Daoy (cell line): ENCODE measurements at places on chromosomes 13 and 19. TPM values are rescaled to one million over a fixed set of nuclear protein-coding genes. Genes with fewer than 3 reads are reported as not detected.

Gene KIR3DL3
- total RNA-seq = not detected in 2 replicates

Gene KLHL1
- not detected in 2 replicates for total RNA-seq

Gene FGF22
- total RNA-seq = not detected in 2 replicates

Gene ACP7
- total RNA-seq = 0.57 TPM in 1 of 2 replicates, not detected in the other

Gene SMIM24
- not detected in 2 replicates for total RNA-seq

Gene TRPM4
- total RNA-seq = 2.1 and 31.7 TPM in 2 replicates

Gene PLPP2
- 42.7 and 54.6 TPM in 2 replicates for total RNA-seq

Gene PLIN4
- total RNA-seq = 0.57 and 0.69 TPM in 2 replicates

Gene RLN3
- total RNA-seq = not detected in 2 replicates

Gene NDUFB7
- 388 and 435 TPM in 2 replicates for total RNA-seq

Gene SPTBN4
- 0.15 and 1.5 TPM in 2 replicates for total RNA-seq

Gene CYP4F11
- 0.29 and 1.0 TPM in 2 replicates for total RNA-seq

Gene FBN3
- not detected in 2 replicates for total RNA-seq

Gene PSPN
- total RNA-seq = 1.1 and 1.6 TPM in 2 replicates

Gene KLK2
- total RNA-seq = 0.06 and 0.48 TPM in 2 replicates

Gene ELSPBP1
- not detected in 2 replicates for total RNA-seq

Gene GNA15
- 0.65 TPM in 1 of 2 replicates, not detected in the other for total RNA-seq

Gene TEX29
- total RNA-seq = not detected in 2 replicates
